ENCODE measurements at places on chromosomes 7 and 10.
A peak's percentile ranks its signal among the peaks of the same experiment; 100 is the strongest.

DNA sequence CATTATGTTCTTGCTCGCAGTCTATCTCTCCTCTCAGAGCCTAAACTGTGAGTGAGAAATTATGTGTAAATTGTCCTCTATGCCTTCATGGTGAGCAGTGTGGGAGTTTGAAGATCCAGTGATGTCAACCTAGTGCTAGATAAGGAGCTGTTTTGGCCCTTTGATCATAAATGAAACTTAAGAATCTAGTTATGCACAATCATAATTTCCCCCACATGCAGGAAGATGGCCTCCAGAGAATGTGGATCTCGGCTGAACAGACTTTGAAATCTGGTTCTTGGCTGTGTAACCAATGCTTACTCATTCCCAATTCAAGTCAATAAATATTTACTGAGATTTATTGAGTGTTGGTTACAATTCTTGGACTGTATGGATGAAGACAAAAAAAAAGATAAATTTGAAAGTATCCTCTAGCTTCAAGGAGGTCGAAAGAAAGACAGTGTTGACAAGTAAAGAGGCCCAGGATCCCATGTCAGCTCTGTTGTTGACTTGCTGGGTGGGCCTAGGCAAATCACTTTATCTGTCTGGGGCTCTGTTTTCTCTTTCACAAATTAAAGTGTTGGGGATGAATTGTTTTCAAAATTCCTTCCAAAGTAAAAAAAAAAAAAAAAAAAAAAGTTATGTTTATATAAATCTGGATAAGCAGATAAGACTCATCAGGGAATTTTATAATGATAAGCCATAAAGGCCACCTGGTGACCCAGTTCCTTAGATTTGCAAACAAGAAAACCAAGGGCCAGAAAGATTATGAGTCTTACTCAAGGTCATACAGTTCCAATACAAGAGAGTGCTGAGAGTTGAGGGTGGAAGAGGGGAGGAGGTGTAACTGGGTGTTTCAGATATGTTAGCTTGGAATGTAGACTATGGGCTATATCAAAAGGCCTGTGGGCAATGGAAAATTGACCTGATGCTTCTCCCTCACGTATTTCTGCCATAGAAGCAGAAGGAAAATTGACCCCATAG is 969.9 kb downstream of the KCNMA1 start:
- no peak for DNase-seq

- DNase-seq = peak; percentile 90
These were observed 104.0 kb downstream of the SLIT1 start for GRCh38 chr10:97081621-97082235.

GRCh38 chr10:3895045-3895631 is 110.1 kb upstream of the KLF6 start:
- DNase-seq = no peak

GRCh38 chr7:117281562-117281961 is 41.3 kb downstream of the WNT2 start:
- no peak for DNase-seq

DNA sequence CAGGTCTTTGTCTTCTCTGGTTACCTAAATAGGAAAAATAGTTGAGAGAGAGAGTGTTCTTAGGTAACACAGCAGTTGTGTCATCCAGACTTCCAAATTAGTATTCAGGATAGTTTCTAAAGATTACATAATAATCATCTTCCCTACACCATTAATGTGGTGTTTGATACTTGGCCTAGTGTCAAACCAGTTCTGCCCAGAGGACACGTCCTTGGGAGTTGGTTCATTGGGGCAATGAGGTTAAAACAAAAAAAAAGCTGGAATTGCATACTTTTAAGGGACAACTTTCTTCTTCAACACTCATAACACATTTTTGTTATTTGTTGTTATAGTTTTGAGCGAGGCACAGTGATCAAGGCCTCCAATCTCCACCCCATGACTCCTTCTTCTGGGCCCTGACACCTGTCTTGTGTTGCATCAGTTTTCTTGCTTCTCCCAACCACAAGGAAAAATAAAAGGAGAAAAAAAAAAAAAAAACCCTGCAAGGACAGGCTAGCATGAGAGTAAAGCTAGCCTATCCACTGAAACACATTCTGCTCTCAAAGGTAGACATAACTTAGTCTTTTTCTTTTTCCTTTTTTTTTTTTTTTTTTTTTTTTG is 28.8 kb downstream of the STN1 start:
- DNase-seq = no peak

DNA sequence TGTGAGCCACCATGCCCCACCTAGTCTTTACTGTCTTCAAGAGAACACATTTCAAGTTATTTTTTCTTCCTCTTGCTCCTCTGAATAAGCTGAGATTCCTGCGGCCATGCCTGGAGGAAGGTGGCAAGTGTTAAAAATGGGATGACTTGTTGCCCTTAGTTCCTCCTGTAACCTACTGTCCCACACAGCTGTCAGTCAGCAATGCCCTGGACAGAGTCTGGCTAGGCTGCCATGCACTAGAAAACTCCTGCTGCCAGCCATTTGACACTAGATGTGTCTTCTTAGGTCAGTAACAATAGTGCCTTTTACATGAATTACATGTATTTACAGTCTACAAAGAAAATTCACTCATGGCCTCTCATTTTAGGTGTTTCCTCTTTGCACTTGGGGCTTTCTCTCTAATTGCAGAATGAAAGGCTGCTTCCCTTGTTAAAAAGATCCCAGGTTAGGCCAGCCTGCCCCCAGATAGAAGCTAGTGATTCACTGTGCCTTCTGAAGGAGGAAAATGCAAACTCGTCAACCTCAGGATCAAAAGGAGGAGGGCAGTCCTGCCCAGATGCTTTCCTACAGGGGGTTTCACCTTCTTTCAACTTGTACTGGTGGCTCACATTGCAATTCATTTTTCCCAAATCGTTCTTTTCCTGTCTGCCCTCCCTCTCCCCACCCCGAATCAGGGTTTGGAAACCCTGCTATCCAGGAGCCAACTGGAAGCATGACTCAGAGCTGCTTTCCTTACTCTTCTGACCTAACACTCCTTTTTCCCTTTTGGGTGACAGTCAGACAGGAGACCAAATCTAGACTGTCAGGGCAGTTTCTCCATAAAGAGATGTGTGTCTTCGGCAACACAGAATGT is 136.6 kb downstream of the SPAG6 start:
- no peak for DNase-seq

DNA sequence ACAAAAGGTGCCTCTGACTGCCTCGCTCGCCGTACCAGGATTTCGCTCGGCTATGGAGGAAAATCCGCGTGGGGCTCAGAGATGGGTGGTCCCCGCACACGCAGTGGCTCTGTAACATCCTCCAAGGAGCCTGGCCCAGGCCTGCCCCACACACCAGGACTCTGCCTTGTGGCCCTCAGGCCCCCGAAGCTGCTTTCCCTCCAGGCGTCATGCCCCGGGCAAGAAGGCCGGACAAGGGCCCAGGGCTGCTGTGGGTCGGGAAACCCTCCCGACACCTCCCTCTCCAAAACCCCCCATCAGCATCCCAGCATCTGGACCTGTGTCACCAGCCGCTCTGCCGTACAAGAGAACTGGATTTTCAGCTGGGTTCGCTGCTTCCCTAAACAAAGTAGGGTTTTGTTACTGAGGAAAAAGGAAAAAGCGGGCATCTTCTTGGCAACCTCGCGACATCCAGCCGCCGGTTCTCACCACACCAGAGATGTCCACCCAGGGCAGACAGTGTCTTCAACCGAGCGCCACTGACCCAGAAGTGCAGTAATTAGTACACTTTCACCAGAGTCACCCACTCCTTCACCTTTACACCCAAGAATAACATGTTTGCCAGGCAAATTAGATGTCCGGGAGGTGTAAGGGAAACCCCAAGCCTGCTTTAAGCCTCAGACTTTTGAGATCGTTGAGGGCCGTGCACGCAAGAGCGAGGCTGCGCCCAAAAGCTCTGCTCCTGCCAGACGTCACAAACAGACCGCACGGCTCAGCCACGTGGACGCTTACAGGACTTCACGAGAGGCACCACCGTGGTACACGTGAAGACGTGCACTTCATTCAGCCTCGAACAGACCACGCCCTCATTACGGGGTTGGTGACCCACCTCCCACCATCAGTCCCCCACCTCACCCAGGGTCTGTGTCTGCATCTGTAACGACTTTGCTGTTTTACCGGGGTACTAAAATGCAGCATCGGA is 62.2 kb downstream of the DIP2C start:
- no peak for DNase-seq

DNA sequence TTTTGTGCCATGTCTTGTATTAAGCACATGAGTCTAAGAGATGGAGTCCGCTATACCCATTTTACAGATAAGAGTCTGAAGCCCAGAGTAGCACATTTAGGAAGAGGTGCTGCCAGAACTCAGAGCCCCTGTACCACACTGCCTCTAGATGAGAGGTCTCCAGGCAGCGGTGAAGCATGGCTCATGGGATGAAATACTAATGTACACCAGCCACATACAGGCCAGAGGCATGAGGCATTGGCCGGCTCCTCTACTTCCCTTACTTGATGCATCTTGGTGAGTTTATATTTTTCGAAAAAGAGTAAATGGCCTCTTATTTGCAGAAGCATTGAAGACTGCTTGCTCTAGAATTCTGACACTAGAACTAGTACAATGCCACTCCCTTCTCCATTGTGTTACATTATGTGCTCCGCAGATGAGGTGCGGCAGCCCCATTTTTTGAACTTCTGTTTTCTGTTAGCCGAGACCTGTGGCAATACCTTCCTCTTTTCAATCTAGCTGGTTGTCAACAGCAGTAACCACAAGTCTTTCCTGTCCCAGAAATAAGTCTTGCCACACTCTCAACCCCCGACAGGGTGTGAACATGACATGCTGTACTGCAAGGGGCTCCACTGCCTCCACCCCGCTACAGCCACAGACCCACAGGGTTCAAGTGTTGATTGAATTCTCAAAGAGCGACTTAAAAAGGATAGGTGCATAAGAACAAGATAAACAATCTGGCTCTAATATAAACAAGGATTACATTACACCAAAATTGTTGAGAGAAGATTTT is 145.3 kb downstream of the CELF2 start:
- no peak for DNase-seq

DNA sequence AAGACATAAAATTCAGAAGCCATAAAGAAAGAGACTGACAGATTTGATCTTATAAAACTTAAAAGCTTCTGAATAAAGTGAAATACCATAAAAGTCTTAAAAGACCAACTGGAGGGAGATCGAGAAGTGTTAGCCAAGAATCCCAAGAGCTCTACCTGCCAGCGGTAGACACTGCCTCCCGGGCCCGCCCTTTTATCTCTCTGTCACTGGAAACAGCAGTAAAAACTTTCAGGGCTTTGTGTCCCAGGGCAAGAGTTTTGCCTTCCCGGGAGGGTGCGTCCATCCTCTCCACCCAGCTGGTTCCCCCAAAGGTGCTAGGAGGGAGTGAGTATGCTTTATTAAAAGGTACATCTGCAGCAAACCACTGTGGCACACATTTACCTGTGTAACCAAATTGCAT is 5.8 kb downstream of the PLA2G12B start:
- no peak for DNase-seq

- DNase-seq = no peak
These were observed 60.4 kb upstream of the CDK1 start for GRCh38 chr10:60717852-60718251.

- DNase-seq = no peak
These were observed 157.3 kb downstream of the CACNA2D1 start for GRCh38 chr7:82286096-82286797.

DNA sequence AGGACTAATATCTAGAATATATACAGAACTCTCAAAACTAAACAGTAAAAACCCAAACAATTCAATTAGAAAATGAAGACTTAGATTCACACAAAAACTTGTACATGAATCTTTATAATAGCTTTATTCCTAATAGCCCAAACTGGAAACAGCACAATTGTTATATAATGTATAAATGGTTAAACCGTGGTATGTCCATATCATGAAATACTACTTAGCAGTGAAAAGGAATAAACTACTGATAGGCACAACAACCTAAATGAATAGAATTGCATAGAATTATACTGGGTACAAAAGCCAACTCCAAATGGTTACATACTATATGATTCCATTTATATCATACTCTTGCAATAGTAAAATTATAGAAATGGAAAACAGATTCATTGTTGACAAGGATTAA is 21.0 kb upstream of the FAM241B start:
- DNase-seq = no peak

- DNase-seq = no peak
These were observed 67.2 kb upstream of the ZPBP start for GRCh38 chr7:50160206-50160605.

GRCh38 chr7:31633894-31634494 is 53.0 kb upstream of the PPP1R17 start:
- peak; percentile 63 for DNase-seq

- DNase-seq = no peak
These were observed 6.6 kb downstream of the LRRC18 start for GRCh38 chr10:48932831-48933664.

- no peak for DNase-seq
These were observed 249.5 kb downstream of the RPS24 start for GRCh38 chr10:78283069-78283682.

GRCh38 chr7:51764976-51765375 is 448.4 kb upstream of the COBL start:
- DNase-seq = no peak

GRCh38 chr10:4790922-4791321 is 35.1 kb upstream of the AKR1E2 start:
- no peak for DNase-seq

GRCh38 chr7:80768756-80769155 is 130.3 kb downstream of the CD36 start:
- DNase-seq = no peak
